ENCODE measurements at places on chromosomes 3 and 15. TPM values are rescaled to one million over a fixed set of nuclear protein-coding genes. Genes with fewer than 3 reads are reported as not detected.

- no peak for DNase-seq
Measured at GRCh38 chr3:9701006-9701405, 2.6 kb upstream of the CPNE9 start.

DNA sequence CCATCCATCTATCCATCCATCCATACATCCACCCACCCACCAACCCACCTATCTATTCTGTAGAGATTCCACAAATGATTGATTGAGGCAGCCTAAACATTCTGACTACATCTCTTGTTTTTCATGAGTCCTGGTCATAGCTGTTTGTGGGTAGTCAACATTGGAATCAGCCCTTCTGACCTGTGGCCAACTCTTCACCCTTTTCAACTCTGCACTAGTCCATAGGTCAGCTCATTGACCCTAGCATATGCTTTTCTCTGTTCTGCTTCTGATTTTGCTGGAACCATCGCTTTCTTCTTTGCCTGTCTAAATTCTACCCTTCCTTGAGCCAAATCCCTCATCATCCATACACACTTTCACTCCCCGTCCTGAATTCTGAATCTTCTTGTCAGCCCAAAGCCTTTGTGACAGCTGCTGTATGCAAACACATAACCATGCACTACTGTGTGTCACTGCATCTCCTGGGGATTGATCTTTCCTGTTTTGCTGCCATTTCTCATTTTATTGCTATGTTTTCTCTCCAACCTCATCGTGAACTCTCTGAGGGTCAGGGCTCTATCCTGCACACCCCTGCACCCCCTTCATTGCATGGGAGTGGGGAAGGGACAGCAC, 16.8 kb upstream of the KCTD6 start:
- no peak for DNase-seq

- no peak for DNase-seq
Measured at GRCh38 chr3:141853081-141853601, 23.3 kb upstream of the ATP1B3 start.

DNA sequence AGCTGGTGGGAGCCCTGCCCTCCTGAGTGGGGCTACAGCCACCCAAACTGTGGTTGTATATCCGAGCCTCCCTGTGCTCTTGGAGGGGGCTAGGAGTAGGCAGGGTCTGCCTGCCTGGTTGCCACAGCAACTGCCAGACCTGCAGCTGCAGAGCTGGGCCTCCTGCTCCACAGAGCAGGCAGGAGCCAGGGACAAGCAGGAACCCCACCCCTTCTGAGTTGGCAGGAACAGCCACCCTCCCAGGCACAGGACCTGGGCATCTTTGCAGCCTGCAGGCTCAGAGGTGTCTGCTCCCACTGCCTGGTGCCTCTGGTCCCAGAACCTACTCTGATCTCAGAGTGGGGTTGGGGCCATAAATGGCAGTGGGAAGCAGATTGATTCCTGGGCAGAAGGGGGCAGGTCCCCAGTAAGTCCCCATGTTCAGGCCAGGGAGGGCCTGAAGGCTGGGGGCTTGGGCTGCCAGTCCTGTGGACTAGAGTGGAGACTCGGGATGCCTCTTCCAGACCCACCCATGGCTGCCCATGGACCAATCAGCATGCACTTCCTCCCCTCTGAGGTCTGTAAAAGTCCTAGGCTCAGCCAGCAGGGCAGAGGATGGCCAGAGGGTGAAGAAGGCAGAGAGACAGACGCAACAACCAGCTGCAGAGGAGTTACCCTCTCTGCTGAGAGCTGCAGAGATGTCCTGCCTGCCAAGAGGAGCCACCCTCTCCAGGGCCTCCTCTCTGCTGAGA, 10.3 kb upstream of the LRRC31 start:
- no peak for DNase-seq

DNA sequence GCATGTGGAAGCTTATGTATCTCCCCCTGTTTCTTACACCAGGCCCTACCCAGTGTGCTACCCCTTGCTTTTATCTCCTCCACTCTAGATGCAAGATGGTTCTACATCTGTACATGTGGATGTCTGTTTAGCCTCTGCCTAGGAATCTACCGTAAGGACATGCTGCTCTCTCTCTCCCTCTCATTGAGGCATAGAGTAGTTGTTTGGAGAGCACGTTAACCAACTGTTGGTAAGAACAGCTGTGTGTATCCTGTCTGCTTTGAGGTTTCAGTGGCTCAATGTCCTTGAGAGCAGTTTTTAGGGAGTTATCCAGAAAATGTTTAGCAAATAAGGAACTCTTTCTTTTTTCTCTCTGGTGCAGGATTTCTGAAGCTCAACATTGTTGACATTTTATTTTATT, 152.8 kb downstream of the DNAJB8 start:
- DNase-seq: no peak

- DNase-seq: no peak
Measured at GRCh38 chr3:115228266-115228665, 81.2 kb upstream of the ZBTB20 start.

- DNase-seq: no peak
Measured at GRCh38 chr15:83380059-83380458, 67.1 kb upstream of the SH3GL3 start.

DNA sequence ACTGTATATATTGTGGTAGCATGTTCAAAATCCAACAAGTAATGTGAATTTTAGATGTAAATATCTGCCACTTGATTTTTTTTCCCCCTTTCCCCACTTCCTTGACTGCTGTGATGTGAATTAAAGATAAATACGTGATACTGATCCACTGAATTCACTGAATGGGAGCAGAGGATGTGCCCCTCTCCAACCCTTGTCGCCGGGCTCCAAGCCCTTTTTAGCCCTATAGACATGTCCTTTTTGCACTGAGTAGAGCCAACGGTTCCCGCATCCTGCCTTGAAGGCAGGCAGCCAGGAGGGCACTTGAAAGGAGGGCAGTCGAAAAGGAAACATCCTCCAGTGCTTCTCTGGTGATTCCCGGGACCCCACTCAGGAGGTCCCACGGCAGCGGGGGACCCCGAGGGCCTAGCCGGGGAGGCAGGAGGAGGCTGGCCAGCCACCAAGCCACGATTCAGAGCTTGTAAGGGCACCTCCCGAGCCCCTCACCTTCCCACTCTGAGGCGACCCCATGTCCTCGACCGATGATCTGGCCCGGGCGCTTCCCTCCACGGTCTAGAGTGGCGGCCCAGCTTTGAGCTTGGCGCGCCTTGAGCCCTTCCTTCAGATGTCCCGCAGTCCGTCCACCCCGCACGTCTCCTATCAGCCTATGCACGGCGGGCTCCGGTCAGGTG, 901 bp upstream of the MANF start:
- DNase-seq: no peak

DNA sequence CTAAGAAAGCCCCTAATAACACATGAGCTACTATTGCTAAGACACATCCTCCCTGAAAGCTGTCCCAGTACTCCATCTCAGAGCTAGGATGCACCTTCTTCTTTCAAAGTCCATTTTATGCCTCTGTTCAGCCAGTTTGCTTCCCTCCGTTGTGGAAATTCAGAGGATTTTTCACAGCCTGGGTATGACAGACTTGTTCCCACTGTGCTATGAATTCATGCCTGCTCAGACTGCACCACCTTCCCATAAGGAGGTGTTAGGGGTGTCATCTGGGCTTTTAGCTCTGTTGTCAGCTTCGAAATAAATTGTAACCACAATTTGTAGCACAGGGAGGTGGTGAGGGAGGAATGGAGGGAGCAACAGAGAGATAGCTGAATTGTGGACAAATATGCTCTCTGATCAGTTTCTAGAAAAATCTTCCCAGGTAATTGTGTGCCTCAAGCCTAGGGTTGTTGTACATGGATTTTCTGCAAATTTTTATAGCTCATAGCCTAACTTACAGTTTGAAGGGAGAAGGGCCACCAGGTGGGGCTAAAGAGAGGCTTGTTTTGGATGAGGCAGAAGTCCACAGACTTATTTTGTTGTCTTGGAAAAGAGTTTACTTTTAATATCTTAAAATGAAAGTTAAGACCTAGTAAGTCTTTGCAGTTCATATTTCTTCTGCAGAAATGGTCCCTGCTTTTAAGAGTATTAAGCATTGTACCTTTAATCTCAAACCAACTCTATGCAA, 462.0 kb downstream of the PDCD6IP start:
- DNase-seq: peak; percentile 31

- DNase-seq: no peak
Measured at GRCh38 chr3:188349351-188349901, 195.5 kb downstream of the LPP start.

GRCh38 chr15:55715355-55716076, 27.4 kb downstream of the PRTG start:
- DNase-seq: no peak

DNA sequence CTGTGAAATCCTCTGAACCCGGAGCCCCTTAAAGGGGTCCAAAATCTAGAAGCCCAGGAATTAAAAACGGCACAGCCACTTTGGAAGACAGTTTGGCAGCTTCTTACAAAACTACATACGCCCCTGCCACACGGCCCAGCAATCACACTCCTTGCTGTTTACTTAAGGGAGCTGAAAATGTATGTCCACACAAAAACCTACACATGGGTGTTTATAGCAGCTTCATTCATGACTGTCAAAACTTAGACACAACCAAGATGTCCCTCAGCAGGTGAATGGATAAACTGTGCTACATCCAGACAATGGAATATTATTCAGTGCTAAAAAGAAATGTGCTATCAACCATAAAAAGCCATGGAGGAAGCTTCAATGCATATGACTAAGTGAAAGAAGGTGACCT, 162.5 kb downstream of the NUP210 start:
- no peak for DNase-seq

DNA sequence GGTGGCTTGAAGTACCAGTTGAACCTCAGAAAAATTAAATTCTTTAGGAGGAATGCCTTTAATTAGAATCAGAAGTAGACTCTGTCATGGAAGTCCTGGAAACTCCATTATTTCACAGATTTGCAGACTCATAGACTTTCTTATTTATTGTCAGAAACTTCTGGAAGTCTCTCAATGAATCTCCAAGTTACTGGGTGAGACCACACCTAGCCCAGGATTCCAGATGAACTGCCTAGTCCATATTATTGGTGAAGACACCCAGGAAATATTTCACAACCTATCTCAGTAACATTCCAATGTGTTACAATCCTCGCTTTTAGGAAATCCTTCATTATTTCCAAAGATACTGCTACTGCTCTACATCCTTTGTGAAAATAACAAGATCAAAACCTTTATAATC, 6.5 kb upstream of the THBS1 start:
- no peak for DNase-seq

GRCh38 chr3:195060531-195061291, 210.2 kb downstream of the XXYLT1 start:
- DNase-seq: no peak

GRCh38 chr3:141231952-141232823, 563 bp downstream of the PXYLP1 start:
- DNase-seq: no peak

DNA sequence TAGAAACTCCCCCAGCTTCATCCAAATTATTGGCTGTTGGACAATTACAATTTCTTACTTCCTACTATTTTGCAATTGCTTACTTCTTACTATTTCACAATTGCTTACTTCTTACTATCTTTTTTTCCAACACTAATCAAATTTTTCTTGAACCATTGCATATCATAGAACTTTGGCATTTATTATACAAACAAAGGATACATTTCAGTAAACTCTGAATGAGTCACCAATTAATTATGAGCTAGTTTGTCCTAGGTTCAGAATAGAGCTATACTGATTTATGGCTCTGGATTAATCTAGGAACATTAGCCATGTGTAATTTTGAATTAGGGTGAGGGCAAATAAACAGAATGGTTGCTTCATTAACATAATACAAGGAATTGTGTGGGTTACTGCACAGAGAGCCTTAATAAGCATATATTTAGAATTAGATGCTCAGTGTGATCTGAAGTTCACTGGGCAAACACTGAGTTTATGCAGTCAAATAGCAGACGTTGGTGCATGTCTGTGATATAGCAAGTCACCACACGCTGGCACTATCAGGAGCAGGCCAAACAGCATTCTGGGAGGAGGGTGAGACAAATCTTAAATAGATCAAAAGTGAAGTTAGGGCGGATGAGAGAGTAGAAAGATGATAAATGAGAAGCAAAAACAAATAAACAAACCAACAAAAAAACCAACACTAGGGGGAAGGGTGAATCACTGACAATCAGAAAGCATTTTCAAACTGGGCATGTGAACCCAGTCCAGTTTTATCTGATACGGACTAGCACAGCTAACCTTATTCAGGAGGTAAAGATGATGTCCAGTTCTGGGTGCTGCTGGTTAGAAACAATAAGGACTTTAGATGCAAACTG, 21.5 kb downstream of the GABRR3 start:
- no peak for DNase-seq

DNA sequence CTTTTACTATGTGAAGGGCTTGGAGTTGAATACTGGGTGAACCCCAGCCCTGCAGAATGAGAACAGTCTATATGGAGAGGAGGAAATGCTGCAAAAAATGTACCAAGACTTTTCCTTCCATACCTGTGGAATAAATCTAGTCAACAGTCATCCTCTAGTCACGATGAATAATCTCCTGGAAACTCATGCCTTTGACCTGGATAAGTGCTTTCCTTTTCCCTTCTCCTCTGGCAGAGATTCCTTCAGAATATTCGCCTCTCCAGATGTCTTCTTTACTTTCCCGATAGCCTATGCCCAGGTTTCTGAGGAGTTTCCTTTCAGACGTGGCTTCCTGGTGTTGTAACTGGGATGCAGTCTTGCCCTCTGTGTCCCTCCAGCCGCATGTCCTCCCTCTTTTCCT, 28.1 kb downstream of the CCNL1 start:
- no peak for DNase-seq

GOLGA6D gene
- not detected for total RNA-seq

ARHGAP11A gene
- total RNA-seq: 2.6 TPM

SLC28A1 gene
- total RNA-seq: not detected

ZKSCAN7 gene
- 3.5 TPM for total RNA-seq

ZNF385D gene
- total RNA-seq: 2.7 TPM

ZDHHC23 gene
- 5.5 TPM for total RNA-seq

TJP1 gene
- total RNA-seq: 165 TPM

SENP8 gene
- 0.63 TPM for total RNA-seq

THBS1 gene
- 2,576 TPM for total RNA-seq

HRG gene
- not detected for total RNA-seq

SAMMSON gene
- not detected for total RNA-seq

All from omental fat pad (tissue), 4 donors.